ENCODE measurements at places on chromosomes 1 and 21. TPM values are rescaled to one million over a fixed set of nuclear protein-coding genes. Genes with fewer than 3 reads are reported as not detected.

- H3K4me3 ChIP-seq: no peak overlapping the region
- no peaks in the 10 kb centered on the region for H3K27me3 ChIP-seq
- no peaks in the 10 kb centered on the region for H3K36me3 ChIP-seq
- no peak for DNase-seq
These were observed 21.7 kb downstream of the UMODL1 start for GRCh38 chr21:42092771-42093170.

Gene RGSL1
- not detected for total RNA-seq

Gene FCGR3B
- not detected for total RNA-seq

Gene TPM3
- 451 TPM for total RNA-seq

GRCh38 chr1:12029720-12030339 is 10.5 kb downstream of the MIIP start:
- DNase-seq: no peak
- no peak overlapping the region for H3K4me3 ChIP-seq
- H3K27ac ChIP-seq: no peak overlapping the region
- no peaks in the 10 kb centered on the region for H3K4me1 ChIP-seq

DNA sequence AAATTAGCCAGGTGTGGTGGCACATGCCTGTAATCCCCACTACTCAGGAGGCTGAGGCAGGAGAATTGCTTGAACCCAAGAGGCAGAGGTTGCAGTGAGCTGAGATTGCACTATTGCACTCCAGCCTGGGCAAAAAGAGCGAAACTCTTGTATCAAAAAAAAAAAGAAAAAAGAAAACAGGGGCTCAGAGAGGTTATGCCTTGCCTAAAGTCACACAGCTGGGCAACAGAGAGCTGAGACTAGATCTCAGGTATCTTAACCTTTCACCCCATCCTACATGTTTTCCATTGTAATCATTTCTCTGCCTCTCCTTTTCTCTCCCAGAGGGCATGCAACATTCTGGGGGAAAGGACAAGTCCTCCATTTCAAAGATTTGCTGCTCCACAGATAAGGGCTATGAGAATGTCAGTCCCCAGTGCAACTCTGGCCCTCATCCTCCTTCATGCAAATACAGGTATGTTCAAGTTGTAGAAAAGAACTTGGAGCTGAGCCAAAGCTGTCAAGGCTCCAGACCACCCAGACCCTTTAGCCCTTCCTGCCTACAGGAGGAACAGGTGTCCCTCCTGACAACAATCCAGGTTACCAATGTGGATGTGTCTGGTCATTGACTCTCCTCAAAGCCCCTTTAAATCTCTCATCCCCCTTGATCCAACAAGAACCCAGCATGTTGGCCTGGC is 6.9 kb downstream of the SLC9A1 start:
- H3K4me1 ChIP-seq: peaks cover 70% of the 10 kb centered on the region
- H3K27ac ChIP-seq: no peak overlapping the region
- no peak for DNase-seq
- no peak overlapping the region for H3K4me3 ChIP-seq
- H3K36me3 ChIP-seq: no peaks in the 10 kb centered on the region

Gene FAM163A
- total RNA-seq: 1.2 TPM

GRCh38 chr21:26067836-26068594 is 102.6 kb downstream of the APP start:
- no peak overlapping the region for H3K4me3 ChIP-seq
- DNase-seq: no peak
- no peaks in the 10 kb centered on the region for H3K4me1 ChIP-seq
- no peak overlapping the region for H3K27ac ChIP-seq
- no peaks in the 10 kb centered on the region for H3K27me3 ChIP-seq

GRCh38 chr1:106980121-106980520 is 76.4 kb upstream of the PRMT6 start:
- no peak overlapping the region for H3K27ac ChIP-seq
- H3K36me3 ChIP-seq: no peaks in the 10 kb centered on the region
- no peak for DNase-seq
- no peaks in the 10 kb centered on the region for H3K4me1 ChIP-seq

GRCh38 chr1:221708987-221709386 is 32.9 kb downstream of the DUSP10 start:
- H3K4me3 ChIP-seq: no peak overlapping the region
- peak; percentile 57 for DNase-seq
- no peaks in the 10 kb centered on the region for H3K36me3 ChIP-seq
- H3K4me1 ChIP-seq: no peaks in the 10 kb centered on the region
- no peak overlapping the region for H3K27ac ChIP-seq

GRCh38 chr1:230359992-230360668 is 66.0 kb downstream of the PGBD5 start:
- H3K4me3 ChIP-seq: no peak overlapping the region
- DNase-seq: no peak
- H3K4me1 ChIP-seq: no peaks in the 10 kb centered on the region
- H3K27me3 ChIP-seq: no peaks in the 10 kb centered on the region

DNA sequence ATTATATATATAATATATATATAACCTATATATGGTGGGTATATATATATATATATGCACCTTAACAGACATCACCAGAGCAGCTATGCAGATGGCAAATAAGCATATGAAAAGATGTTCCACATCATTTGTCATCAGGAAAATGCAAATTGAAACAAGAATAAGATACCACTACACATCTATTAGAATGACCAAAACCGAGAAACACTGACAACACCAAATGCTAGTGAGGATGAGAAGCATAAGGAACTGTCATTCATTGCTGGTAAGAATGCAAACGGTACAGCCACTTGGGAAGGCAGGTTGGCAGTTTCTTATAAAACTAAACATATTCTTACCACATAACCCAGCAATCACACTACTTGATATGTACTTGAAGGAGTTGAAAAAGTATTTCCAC is 219.8 kb upstream of the PRMT6 start:
- no peak overlapping the region for H3K27ac ChIP-seq
- H3K36me3 ChIP-seq: no peaks in the 10 kb centered on the region
- H3K4me3 ChIP-seq: no peak overlapping the region
- H3K4me1 ChIP-seq: no peaks in the 10 kb centered on the region

Gene HSF2BP
- total RNA-seq: not detected

DNA sequence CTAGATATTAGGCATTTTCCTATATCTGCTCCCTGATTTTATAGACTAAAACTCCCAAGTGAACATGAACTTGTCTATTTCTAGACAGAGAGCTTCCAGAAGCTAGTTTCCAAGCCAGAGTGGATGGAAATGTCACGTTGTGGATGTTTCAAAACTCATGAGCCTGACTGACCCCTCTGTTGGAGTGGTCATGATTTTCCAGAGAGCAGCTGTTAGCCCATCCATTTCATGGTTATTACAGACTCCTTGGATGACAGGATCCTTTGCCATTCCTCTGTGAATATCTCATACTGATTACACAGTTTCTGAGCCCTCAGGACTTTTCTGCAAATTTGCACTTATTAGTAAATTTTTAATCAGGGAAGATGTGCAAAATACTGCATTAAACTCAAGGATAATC is 76.8 kb upstream of the ATF3 start:
- DNase-seq: no peak
- H3K27me3 ChIP-seq: no peaks in the 10 kb centered on the region
- H3K27ac ChIP-seq: no peak overlapping the region

Gene NAXE
- 38.0 TPM for total RNA-seq

- no peak overlapping the region for H3K4me3 ChIP-seq
- no peaks in the 10 kb centered on the region for H3K27me3 ChIP-seq
- H3K4me1 ChIP-seq: no peaks in the 10 kb centered on the region
- no peaks in the 10 kb centered on the region for H3K36me3 ChIP-seq
- no peak for DNase-seq
These were observed 67.0 kb downstream of the CAMSAP2 start for GRCh38 chr1:200805719-200806118.

Gene CDC14A
- total RNA-seq: 51.2 TPM

DNA sequence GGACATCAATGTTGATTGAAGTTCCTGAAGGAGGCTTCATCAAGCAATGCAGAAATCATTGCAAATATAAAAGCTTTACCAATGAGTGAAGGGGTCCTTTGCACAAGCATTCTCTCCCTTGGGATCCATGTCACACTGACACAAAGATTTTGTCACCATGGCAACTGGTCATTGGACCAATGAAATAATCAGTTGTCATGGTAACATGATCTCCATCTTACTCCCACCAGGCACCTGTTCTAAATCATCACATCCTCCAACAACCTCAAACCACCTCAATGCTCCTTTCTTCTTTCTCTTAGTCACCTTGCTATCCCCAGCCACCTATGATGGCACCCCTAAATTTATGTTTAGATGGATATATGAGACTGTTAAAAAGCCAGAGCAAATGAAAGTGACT is 13.5 kb upstream of the FOXJ3 start:
- no peak for DNase-seq
- no peaks in the 10 kb centered on the region for H3K27me3 ChIP-seq
- no peak overlapping the region for H3K27ac ChIP-seq
- H3K36me3 ChIP-seq: no peaks in the 10 kb centered on the region
- H3K4me1 ChIP-seq: no peaks in the 10 kb centered on the region

Gene B3GALT2
- 3.3 TPM for total RNA-seq

- H3K36me3 ChIP-seq: no peaks in the 10 kb centered on the region
- H3K4me3 ChIP-seq: no peak overlapping the region
- no peak for DNase-seq
- H3K27ac ChIP-seq: no peak overlapping the region
- no peaks in the 10 kb centered on the region for H3K4me1 ChIP-seq
These were observed 22.9 kb upstream of the MTF2 start for GRCh38 chr1:93056214-93056613.

DNA sequence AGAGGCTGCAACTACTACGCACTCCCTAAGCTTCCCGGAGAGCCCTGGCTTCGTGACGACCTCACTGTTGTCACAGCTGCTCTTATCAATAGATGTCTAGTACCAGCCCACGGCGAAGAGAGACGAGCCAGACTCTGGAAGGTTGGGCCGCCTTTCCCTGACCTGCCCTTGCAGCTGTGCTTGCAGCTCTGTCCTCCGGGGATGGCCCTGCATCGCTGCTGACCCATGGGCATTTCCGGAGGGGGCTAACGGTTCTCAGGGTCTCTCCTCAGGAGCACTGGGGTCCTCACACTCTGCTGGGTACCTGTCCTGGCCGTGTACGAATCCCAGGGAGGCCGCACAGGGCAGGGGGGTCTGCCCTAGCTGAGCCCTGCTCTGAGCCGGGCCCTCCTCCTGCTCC is 93.8 kb upstream of the COL6A1 start:
- no peaks in the 10 kb centered on the region for H3K4me1 ChIP-seq
- H3K4me3 ChIP-seq: no peak overlapping the region
- no peak for DNase-seq
- no peaks in the 10 kb centered on the region for H3K27me3 ChIP-seq
- H3K36me3 ChIP-seq: no peaks in the 10 kb centered on the region
- no peak overlapping the region for H3K27ac ChIP-seq

DNA sequence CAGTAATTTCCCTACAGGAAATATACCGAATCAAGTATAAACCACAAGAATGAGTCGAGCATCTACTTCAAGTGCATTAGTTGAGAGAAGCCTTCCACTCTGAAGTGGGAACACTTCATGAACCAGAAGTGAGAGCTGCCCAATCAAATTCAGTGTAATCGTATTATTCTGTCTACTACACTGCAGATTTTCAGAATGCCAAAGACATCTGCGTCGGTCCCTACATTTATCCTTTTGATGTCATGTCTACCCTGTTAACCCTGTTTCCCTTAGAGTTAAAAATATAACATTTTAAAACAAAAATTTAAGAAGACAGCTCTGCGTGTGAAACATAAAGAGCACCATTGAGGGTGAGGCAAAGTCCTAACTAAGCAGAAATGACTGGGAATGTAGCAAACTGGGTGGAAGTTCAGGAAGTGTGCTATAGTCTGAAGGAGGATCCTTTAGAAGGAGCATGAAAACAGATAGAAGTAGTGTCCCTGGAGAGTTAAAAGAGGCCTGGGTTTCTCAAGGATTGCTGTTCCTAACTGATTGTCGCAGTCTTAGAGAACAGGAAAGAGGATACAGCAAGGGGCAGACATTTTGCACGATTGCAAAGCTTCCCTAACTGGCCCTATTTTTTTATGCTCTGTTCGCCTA is 291.2 kb downstream of the PTPRC start:
- DNase-seq: no peak
- H3K27me3 ChIP-seq: no peaks in the 10 kb centered on the region
- no peak overlapping the region for H3K4me3 ChIP-seq
- no peak overlapping the region for H3K27ac ChIP-seq
- no peaks in the 10 kb centered on the region for H3K36me3 ChIP-seq
- no peaks in the 10 kb centered on the region for H3K4me1 ChIP-seq

DNA sequence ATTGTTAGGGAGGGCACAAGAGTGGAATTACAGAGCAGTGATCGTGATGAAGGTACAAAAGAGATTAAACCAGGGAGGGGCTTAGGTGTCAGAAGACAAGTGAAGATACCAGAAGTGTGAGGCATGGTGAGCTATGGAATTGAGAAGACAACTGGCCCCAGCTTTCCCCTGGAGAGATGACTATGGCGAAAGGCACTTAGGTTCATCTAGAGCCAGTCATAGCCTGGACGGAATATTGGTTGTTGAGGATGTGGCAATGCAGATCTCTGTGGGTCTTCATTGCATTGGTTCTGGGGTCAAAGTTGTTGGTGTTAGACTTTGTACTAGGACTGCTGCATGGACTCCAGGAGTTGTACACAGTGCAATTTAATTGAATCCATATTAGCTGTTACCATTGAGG is 115.7 kb downstream of the FASLG start:
- no peaks in the 10 kb centered on the region for H3K27me3 ChIP-seq
- no peaks in the 10 kb centered on the region for H3K4me1 ChIP-seq
- H3K4me3 ChIP-seq: no peak overlapping the region
- no peak overlapping the region for H3K27ac ChIP-seq

Gene INSRR
- not detected for total RNA-seq

- H3K27me3 ChIP-seq: no peaks in the 10 kb centered on the region
- H3K4me1 ChIP-seq: no peaks in the 10 kb centered on the region
- H3K36me3 ChIP-seq: no peaks in the 10 kb centered on the region
- H3K4me3 ChIP-seq: no peak overlapping the region
These were observed 220.0 kb downstream of the TM2D1 start for GRCh38 chr1:61504852-61505390.

Gene KPNA6
- 26.0 TPM for total RNA-seq

GRCh38 chr1:25469177-25469576 is 38.5 kb downstream of the MACO1 start:
- no peak for DNase-seq
- no peaks in the 10 kb centered on the region for H3K4me1 ChIP-seq
- no peaks in the 10 kb centered on the region for H3K27me3 ChIP-seq
- no peak overlapping the region for H3K4me3 ChIP-seq
- H3K36me3 ChIP-seq: no peaks in the 10 kb centered on the region

GRCh38 chr1:82279241-82279640 is 478.5 kb downstream of the ADGRL2 start:
- H3K27ac ChIP-seq: no peak overlapping the region
- H3K4me1 ChIP-seq: no peaks in the 10 kb centered on the region
- no peak for DNase-seq
- H3K27me3 ChIP-seq: no peaks in the 10 kb centered on the region

- no peak overlapping the region for H3K27ac ChIP-seq
- H3K36me3 ChIP-seq: no peaks in the 10 kb centered on the region
These were observed 128.3 kb downstream of the GABPA start for GRCh38 chr21:25863031-25863430.

- no peak overlapping the region for H3K27ac ChIP-seq
- H3K27me3 ChIP-seq: peaks cover 3% of the 10 kb centered on the region
- no peak for DNase-seq
- no peaks in the 10 kb centered on the region for H3K4me1 ChIP-seq
- no peak overlapping the region for H3K4me3 ChIP-seq
These were observed 103.1 kb upstream of the CSF3R start for GRCh38 chr1:36585569-36586548.

- no peak overlapping the region for H3K4me3 ChIP-seq
- no peaks in the 10 kb centered on the region for H3K4me1 ChIP-seq
- H3K36me3 ChIP-seq: no peaks in the 10 kb centered on the region
- no peak overlapping the region for H3K27ac ChIP-seq
- DNase-seq: no peak
- no peaks in the 10 kb centered on the region for H3K27me3 ChIP-seq
These were observed 126.4 kb upstream of the GALNT2 start for GRCh38 chr1:229940684-229941083.

- no peaks in the 10 kb centered on the region for H3K4me1 ChIP-seq
- no peaks in the 10 kb centered on the region for H3K36me3 ChIP-seq
- no peak overlapping the region for H3K27ac ChIP-seq
These were observed 20.2 kb upstream of the PKP1 start for GRCh38 chr1:201262963-201263608.

Gene CD2
- total RNA-seq: 19.8 TPM

Measured in Peyer's patch (tissue), 4 donors.